ENCODE measurements at places on chromosomes 3 and 15.
A peak's percentile ranks its signal among the peaks of the same experiment; 100 is the strongest.

DNA sequence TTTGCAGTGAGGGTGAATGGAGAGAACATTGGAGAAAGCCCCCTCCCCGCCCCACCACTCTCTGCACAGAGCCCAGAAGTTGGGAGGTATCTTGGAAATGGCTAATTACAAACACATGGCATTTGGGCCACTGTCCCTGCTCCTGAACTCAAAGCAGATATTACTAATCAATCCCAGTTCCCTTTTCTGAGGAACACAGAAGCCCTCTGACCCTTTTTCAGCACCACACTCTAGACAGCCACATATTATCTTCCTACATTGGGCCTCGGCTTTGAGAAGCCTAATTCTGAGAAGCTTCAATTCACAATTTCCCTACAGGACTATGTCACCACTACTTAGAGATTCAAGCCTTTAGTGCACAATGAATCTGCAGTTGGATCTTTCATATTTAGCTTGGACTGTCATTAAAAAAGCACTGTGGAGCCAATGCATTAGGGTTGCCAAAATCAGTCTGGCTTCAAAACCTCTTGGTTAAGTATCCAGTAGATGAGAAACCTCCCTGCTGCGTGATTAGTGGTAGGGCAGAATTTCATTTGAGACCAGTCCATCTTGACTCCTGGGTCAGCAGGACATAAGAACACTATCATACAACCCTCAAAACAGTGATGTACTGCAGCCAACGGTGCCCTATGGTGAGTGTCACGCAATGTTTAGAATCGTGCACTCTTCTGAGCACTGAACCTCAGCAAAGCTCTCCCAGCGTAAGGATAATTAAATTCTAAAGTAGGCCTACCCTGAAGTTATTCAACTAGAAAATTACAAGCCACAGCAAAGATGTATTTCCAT, 26.1 kb downstream of the MGLL start:
- DNase-seq: no peak

GRCh38 chr3:126911162-126912026, 71.5 kb upstream of the PLXNA1 start:
- no peak for DNase-seq

DNA sequence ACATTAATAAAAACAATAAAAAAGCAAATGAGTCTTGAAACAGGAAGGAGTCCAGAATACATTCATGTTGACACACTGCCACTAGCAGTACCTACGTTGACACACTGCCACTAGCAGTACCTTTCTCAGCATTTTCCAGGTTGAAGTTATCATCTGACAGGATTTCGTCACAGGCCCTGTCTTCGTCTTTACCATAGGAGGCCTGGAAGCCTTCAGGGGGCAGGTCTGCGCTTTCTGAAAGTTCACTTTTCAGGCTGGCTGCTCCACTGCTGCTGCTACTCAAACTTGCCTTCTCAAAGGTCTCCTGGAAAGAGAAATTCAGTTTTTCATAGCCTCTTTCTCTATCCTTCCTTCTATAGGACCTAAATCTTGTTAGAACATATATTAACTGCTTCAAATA, 194.7 kb downstream of the NEK10 start:
- no peak for DNase-seq

DNA sequence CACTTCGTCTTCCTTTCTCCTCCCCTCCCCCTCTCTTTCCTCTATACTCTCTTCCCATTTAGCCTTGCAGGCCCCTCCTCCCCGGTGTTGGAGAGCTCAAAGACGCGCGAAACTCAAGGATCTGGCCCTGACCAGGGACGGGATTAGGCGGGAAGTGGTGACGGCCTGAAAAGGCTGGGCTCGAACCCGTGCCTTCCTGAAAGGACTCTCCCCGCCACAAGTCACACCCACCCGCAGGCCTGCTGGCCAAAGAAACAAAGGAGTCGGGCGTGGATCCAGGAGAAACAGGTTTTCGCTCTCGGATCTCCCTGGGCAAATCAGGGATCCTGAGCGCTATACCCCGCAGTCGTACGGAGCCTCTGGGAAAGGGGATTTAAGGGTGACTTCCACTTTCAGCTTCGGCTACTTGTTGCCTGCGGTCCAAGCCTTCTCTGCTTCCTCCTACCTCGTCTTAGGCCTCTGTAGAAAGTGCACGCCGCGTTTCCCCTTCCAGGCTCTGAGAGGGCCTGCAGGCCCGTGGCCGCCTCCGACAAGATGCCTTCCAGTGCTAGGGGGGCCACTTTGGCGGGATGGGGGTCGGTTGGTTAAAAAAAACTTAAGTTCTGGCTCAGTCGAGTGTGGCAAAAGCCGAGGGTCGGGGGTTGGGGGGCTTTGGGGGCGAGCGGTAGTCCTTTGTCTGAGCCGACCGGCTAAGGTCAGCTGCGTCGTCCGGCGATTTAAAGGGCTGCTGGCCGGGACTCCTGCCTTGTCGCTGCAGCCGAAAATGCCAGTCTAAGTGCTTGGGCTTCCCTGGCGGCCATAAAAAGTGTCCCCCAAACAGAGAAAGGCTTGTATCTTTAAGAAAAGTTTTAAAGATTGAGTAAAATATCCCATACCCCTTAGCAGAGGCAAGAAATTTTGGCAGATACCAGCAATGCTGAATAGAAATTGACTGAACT, 8.2 kb downstream of the ZIC4 start:
- DNase-seq: peak; percentile 69

DNA sequence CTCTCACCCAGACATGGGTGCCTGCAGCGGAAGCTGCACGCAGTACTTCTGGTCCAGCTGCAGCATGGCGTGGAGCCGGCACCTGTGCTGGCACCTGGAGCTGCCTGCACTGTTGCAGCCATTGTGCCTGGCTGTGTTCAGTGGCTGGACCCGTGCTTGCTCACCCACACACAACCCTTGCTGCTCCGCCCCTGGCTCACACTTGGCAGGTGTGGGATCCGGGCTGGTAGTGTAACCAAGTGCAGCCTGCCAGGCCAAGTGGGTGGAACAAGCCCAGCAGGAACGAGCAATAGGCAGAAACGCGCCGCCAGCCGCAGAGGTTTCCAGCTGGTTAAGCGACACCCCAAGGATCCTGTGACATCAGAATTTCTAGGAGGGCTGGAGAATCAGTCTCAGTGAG, 11.2 kb upstream of the SCAPER start:
- DNase-seq: no peak

DNA sequence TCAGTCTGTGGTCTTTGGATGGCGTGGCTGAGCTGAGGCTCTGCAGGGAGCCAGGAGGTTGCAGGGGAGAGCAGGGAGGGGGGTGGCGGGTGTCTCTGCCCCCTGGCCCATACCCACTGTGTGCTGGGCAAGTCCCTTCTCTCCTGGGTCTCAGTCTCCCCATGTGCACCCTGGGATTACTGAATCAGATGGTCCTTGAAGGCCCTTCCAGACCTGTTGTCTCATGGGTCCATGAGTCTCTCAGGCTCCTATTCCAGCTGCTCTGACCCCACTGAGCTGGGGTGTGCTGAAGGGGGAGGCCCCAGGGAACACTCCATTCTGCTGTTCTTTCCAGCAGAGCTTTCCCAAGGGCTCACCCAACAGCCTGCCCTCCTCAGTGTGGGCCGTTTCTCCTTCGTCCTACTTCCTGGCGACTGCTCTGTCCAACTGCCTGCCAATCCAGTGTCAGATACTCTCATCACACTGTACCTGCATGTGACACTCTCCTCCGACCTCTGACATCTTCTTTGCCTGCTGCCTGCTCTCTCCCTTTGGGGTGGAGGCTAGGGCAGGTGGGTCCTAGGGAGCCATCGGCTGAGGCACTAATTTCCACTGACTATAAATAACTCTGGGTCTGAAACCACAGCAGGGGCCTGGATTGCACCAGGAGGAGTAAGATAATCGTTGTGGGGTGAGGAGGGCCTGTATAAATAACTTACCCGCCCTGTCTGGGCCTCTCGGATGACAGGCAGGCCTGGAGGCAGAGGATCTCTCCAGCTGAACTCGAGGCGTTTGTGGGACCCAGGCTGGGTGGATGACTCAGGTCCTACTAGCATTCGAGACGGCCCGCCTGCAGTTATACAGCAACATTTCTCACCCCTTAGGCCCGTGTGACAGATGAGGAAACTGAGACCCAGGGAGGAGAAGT, 67.1 kb downstream of the ATP2B2 start:
- no peak for DNase-seq

DNA sequence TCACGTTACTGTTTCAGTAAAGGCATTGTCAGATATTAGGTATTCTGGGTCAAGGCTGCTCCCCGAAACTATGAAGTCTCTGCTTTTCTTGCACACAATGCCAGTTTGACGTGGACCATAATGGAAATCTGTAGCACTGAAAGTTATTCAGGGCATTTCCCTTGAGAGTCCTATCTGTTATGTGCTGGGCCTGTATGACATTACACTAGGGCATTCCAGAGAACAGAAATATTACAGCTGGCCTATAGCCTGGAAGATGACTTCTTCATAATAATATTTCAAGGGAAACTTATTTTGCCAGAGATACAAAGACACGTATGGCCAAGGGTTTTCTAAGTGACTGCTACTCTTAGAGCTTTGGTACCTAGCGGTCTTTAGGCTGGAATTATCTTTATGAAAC, 613.6 kb upstream of the CBLB start:
- no peak for DNase-seq

GRCh38 chr3:151230646-151231045, 27.6 kb upstream of the GPR171 start:
- no peak for DNase-seq

GRCh38 chr3:103052236-103052830, 617.5 kb downstream of the ZPLD1 start:
- DNase-seq: no peak

GRCh38 chr3:146503461-146504202, 34.3 kb upstream of the PLSCR2 start:
- no peak for DNase-seq

GRCh38 chr3:184647405-184647936, 64.4 kb downstream of the MAGEF1 start:
- DNase-seq: no peak

DNA sequence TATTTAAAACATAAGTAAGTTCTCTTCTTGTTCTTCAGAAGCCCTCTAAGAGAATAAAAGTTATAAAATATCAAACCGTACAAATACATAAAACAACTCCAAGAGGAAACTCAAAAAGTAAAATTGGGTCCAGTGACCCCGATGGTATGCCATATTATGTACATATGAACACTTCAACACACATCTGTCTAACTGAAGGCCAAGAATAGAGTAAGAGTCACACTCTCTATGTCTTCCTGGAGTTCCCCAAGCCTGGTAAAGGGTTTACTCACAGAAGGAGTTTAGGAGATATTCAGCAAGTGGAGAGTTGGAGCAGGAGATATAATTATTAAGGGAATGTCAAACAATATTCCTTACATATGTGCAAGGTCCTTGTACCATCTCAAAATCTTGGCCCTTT, 101.3 kb upstream of the EIF1B start:
- no peak for DNase-seq

GRCh38 chr15:100932676-100933348, 13.7 kb downstream of the LRRK1 start:
- no peak for DNase-seq

GRCh38 chr15:65888981-65889380, 19.7 kb downstream of the RAB11A start:
- no peak for DNase-seq

DNA sequence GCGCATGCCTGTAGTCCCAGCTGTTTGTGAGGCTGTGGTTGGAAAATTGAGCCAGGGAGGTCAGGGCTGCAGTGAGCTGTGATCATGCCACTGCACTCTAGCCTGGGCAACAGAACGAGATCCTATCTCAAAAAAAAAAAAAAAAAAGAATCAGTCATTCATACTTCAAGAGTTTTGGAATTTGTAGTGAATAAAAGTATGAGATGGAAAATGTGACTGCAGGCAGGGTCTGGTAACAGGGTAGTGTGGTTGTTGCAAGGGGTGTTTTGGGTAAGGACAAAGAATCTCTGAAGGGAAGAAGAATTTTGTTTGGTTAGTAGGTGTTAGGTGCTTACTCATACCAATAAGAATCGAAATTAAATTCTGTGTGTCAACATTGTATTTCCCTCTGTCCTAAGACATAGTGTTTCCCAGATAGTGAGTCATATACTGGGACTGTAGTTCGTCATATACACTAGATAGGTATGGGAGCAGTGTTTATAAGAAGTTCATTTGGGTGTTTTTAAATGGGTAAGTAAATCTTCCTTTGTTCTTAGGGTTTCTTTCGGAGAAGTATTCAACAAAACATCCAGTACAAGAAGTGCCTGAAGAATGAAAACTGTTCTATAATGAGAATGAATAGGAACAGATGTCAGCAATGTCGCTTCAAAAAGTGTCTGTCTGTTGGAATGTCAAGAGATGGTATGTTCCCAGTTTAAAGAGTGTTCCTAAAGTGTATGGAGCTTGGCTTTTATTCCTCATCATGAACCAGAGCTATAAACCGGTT, 14.2 kb downstream of the NR1D2 start:
- DNase-seq: no peak

- peak; percentile 50 for DNase-seq
These were observed 36.6 kb downstream of the PSTPIP1 start for GRCh38 chr15:77031376-77032050.

DNA sequence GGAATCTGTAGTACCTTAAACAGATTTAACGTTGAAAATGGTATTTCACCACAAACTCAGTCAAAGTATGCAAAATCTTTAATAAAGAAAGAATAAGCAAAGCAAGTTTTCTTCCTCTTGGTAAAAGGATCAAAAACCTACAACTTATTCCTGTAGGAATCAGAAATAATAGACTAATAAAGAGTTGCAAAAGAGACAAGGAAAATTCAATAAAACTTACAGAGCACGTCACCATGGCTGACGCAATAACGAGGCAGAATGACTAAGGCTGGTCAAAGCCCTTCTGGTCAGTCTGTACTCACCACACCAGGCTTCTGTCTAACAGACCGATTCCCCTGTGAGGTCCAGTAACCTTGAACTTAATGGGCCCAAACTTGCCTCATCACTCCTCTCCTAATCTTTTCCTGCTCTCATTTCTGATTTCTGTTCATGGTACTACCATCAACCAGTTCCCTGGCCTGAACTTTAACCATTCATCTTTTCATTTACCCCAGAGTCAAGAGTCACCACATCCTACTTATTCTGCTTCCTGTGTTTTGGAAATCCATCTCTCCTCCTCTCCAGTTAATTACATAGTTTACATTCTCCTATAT, 5.0 kb downstream of the MASP1 start:
- no peak for DNase-seq

DNA sequence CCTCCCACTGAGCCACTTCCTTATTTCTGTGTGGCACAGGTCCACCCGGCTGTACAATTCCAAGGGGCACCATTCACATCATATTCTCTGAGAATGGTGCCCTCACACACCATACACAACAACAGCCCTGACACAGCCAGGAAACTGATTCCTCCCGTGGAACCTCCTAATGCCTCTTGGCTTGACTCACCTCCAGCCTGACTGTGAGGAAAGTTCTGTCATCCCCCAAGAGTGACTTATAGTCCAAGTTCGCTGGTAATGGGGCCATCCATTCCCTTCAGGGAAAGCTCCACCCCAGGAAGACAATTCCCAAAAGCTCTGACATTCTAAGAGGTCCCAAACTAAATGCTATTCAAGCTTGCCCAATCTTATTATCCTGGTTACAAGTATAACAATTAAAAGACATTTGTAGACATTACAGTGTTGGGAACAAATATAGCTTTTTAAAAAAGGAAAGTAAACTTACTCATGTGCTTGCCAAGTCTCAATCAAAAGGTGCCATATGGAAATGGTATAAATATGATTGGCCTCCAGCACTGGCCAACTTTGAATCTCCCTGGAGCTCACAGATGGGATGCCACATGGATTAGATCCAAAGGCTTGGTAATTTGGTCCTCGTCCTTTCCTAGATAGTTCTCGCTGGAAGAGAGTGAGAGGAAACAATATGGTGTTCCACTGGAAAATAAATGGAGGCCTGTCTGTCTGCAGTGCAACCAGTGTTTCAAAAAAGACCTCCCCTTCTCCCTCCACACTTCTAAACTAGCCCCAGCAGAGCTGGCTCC, 56.3 kb upstream of the PSMD6 start:
- no peak for DNase-seq

Data from ecto neural progenitor cell (in vitro differentiated cells).